Activated T-helper 1 cell treated with anti-CD3 and anti-CD28 coated beads, Interleukin-2, amount 50 U/mL, for 16 hours (primary cell): ENCODE measurements at places on chromosomes 6 and 20.

DNA sequence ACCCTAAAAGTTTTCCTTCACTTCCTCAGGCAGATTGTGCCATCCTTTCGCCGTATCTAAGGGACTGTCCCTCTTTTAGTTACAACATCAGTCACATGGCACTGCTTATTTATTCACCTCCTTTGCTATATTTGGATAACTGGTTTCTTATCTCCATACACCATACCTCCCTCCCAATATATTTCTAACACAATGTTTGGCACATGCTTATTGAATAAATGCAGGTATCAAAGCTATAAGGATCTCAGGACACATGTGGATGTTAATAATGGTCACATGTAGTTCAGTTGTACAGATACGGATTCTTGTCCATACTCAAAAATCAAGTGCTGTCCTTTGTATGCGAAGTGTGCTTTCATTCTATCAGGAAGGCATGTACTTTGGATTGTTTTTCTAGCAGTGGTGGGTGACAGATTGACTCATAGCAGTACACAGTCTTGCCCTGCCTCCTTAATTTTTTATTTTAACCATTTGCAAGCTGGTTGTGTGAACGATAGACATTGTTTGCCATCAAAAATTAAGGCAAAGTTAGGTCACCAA is 407.1 kb upstream of the RUNX2 start:
- DNase-seq = no peak

GRCh38 chr20:11651138-11651537 is 266.6 kb upstream of the BTBD3 start:
- no peak for DNase-seq

DNA sequence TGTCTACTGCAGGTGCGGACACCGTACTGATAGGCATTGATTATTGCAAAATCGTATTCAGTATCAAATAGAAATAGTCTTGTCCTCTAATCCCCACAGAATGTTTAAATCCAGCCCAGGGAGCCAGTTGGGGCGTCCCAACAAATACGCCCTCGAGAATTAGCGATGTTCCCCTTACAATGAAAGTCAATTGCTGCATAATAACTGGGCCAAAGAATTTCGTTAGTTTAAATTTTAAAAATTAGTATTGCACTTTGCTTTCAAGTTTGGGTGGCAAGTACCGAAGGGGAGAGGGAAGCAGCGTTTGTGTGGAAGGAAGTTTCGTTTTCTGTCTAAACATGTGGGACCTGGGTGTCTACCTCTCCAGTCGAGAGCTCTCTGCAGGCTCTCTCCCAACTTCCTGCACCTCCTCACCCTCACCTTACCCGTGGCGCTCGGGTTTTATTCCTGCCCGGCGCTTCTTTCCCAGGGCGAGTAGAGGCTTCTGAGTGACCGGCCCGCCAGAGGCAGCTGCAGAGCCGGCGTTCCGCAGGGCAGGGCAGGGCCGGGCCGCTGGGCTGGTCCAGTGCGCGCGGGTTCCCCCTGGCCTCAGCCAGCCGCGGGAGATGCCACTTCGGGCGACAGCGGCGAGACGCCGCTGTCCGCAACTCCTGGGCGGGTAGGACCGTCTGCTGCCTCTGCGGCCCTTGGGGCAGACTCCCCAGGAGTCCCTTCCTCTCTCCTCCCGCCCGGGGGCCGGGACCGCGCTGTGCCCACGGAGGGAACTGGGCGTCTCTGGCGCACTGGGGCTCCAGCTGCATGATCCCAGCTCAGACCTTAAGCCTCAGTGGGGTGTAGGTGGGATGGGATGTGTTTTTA is 862 bp upstream of the TFAP2C start:
- no peak for DNase-seq

- no peak for DNase-seq
Observed at GRCh38 chr20:17621229-17621968, 51.5 kb downstream of the DSTN start.

DNA sequence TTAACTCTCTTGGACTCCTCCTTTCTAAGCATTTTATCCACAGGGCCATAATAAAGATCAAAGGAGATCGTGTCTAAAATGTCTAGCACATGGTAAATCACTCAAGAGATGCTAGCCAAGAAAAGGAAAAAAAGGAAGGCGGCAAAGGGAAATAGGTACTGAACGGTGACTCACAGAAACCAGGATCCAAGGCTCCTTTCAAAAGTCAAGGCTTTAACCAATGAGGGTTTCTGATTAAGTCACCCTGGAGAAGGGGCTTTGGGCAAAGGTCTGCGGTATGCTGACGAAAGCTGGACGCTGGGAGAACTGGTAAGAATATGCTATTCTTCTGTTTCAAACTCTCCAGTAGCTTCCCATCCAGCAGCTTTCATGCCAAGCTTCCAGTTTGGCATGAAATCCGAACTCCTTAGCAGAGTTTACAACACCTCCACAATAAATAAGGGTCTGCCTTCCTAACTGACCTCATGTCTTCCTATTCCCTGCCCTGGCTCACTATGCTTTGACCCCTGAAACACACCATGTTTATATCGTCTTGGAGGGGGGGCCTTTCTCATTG is 1.0 kb downstream of the TOMM34 start:
- DNase-seq = no peak

DNA sequence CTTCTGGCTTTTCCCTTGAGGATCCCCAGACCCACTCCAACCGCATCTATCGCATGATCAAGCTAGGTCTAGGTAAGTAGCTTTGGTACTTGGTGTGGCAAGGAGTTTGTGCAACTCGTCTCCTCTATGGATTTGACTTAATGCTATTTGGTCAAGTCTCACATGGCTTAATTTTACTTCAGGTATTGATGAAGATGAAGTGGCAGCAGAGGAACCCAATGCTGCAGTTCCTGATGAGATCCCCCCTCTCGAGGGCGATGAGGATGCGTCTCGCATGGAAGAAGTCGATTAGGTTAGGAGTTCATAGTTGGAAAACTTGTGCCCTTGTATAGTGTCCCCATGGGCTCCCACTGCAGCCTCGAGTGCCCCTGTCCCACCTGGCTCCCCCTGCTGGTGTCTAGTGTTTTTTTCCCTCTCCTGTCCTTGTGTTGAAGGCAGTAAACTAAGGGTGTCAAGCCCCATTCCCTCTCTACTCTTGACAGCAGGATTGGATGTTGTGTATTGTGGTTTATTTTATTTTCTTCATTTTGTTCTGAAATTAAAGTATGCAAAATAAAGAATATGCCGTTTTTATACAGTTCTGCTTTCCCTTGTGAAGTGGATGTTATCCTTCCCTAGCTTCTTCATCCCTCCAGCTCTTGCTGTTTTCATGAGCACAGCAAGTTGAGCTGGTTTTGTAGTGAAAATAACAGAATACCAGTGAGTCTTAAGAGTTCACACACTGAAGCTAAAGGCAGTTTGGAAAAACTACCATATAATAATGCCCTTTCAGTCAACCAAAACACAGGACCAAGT is 3.8 kb downstream of the SLC35B2 start:
- DNase-seq = no peak
